ENCODE measurements at places on chromosomes 3 and 15. TPM values are rescaled to one million over a fixed set of nuclear protein-coding genes. Genes with fewer than 3 reads are reported as not detected.

ZNF106 gene
- 96.4 TPM for total RNA-seq

PDIA3 gene
- total RNA-seq: 143 TPM

DNA sequence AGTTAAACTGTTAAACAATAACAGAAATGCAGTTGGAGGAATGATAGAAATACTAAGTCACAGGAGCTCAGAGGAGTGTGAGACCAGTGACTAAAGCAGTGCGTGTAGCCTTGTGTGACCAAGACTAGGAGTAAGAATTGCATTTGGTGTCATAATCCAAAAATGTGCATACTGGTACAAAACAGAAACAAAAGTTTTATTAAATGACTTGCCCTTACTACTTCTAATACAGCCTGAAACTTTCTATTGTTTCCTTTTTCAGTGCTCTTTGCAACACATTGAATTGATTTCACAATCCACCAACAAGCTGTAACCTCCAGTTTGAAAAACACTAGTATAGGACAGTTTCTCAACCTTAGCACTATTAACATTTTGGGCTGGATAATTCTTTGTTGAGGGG is 17.1 kb downstream of the SNX1 start:
- no peak for DNase-seq

DNA sequence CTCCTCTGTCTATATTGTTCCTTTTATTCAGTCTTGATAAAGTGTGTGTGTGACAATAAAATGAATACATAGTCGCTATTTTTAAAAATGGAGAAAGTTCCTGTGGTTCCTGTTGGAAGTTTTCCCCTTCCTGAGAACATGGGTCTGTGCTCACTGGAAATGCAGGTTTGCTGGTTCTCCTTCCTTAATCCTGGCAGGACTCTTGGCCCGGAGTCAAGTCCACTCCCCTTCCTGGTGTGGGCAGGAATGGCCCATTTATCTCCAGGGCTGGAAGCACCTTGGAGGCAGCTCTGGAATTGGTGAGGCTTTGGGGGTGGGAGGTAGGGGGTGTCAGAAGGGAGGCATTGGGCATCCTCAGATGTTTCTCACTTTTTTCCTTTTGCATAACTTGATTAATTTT is 30.1 kb downstream of the FOXL2 start:
- no peak for DNase-seq

ECE2 gene
- total RNA-seq: not detected

COL7A1 gene
- 2.0 TPM for total RNA-seq

DNA sequence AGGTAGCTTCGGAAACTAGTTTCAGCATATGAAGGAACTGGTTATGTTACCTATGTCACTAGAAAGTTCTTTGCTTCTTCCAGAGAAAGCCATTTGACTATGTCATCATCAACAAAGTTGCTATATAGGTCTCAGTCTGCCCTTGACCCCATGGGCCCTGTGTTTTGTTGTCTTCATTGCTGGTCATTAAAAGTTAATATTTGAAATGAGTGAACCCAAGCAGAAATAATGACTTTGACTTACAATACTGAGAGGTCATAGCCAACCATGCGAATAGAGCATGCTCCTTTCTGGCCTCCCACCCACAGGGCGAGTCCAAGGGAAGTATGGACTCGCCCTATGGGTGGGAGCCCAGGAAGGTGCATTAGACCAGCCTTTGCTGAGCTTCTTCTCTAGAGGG is 40.9 kb downstream of the APH1B start:
- no peak for DNase-seq

- DNase-seq: no peak
Measured at GRCh38 chr15:77836906-77837648, 204.4 kb upstream of the LINGO1 start.

DNA sequence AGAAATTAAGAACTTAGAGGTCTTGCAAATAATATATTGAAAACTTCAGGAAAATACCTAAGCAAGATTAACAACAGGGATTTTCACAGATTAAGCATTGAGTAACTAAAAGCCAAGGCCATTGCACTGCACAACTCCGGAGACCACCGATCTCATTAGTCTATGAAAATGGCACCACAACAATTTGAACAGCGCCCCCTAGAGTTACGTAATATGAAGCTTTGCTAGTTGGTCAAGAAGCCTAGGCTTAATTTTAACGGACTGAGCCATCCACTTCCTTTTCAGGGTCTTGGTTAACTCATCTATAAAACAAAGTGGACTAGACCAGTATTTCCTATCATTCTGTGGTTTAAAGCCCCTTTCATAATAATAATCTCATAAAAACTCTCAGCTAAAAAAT is 24.8 kb downstream of the TMEM212 start:
- DNase-seq: no peak

DNA sequence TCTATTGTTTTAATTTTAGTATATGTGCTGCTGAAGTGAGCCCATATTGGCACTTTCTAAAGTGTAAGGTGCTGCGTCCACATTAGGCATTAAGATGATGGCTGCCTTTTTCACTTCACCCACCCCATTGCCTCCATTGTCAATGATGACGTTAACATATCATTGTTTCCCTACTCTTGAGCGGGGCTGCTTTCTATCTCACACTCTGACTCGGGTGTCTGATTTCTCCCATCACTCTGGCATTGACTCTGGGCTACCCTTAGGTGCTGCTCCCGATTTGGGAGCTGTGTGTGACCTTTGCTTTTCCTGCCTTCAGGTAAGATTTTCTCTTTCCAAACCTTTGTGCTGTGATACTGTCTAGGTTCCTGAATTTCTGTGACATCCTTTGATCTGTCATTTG is 28.8 kb downstream of the CGNL1 start:
- DNase-seq: no peak

ANKUB1 gene
- not detected for total RNA-seq

DNA sequence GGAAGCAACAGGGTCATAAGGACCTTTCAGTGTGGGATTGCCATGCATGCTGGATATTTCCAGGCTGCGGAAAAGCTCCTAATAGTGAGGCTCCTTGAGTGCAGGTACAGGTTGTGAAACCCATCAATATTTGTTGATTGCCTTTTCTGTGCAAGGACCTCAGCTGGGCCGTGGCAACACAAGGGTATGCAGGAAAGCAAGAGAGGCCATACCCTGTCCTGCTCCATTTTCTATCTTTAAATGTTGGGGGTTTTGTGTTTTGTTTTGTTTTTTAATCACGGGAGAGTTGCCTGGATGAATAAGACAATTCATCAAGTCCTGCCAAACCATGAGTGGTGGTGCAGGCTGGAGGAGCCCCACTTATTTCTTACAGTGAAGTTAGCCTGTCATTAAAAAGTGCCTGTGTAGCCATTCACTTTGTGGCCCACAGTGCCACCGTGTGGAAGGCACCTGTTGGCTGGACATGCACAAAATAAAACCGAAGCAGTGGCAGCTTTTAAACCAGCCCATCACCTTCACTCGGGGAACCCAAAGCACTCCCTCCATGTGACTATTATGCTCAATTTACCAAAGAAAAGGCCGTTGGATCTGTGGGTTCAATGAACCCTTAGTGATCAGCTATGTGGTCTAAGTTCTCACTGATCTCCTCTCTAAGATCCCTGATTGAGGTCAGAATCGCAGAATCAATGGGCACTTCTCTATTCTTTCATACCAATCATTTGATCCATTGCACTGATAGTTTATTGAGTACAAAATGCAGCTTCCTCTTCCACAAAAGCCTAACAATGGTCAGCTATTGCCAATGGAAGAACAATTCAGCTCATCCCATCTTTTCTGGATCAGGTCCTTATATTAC is 42.2 kb downstream of the CLDN18 start:
- DNase-seq: no peak

DZIP1L gene
- 37.4 TPM for total RNA-seq

- DNase-seq: no peak
Measured at GRCh38 chr3:62597491-62597890, 224.1 kb upstream of the FEZF2 start.

DNA sequence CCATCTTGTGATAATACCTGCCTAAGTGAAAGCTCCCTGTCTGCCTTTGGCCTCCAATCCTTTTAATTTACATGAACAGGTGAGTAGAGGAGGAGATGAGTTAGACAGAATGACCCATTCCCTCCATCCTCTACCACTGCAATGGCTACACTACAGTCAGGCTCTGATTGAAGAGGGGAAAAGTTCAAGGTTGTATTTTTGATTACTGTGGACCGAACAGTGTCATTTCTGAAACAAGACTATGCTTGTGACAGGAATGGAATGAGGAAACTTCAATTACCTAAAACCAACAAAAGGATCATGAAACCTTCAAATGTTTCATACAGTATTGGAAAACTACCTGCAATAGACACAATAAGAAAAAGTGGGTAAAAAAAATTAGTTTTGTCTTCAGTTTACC is 85.5 kb upstream of the GBE1 start:
- no peak for DNase-seq

GRCh38 chr15:63013052-63013808 is 29.3 kb upstream of the TPM1 start:
- DNase-seq: no peak

TJP1 gene
- total RNA-seq: 94.6 TPM

DNA sequence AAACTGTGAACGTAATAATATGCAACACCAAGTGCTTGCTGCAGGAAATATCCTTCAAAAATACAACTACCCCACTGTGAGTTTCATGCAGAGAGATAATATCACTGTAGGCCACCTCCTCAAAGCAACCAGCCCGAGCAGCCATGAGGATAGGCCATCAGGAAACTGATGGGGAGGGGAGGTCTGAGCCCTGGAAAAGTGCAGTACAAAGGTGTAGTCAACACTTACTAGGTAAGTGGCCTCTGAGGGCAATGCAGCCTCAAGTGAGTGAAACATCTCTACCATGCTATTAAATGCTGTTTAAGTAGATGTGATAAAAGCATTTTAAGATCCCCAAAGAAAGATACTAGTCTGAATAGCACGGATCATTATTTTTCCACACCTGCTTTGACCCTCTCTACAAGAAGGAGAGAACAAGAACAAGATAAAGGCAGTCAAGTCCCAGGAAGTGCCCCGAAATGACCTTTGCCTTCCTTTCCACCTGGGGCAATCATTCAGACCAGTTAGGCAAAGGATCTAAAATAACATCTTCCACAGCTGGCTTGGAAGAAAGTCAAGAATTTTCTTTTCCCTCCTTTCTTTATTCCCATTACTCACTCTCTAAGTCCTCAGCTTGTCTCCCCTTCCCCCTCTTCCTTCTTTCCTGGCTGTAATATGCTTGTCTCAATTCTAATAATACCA is 62.8 kb downstream of the FMN1 start:
- DNase-seq: no peak

UCN2 gene
- total RNA-seq: not detected
